ENCODE measurements at places on chromosomes 16 and 17.

DNA sequence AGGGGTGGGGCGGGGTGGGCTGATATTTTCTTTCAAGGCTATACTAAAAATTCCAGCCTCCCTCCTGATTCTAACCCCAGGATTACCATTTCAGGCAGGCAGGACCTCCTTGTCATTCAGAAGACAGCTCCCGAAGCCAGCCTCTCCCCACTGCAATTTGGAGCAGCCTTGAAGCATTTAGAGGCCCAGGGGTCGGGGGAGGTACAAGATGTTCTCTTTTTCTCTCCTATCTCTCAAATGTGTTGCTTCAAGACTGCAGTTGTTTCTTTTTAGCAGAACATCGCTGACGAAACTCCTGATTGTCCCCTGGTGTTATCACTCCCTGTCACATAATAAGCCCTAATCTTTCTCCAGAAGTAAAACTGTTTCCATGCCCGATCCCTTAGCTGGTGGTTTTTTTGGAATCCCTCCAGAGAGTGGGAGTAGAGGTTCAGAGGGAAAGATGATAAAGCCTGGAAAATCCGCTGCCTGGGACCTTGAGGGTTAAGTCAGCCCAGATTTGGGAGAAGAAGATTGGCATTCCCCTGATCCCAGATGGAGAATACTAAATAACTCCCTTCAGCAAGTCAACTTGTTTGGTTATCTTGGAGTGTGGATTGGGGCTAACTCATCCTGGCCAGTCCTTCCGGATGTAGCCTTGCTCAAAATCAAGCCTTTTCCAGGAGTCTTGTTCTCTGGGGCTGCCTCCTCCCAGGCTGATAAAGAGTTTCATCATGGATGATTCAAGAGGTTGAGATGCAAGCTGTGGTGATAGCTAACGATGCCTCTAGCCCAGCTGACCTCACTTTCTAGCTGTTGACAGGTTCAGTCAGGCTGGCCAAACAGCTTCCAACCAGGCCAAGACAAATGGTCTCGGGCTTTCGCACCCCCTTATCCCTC, 71.3 kb downstream of the SOX9 start:
- H3K4me3 ChIP-seq: no peak overlapping the region
- H3K27me3 ChIP-seq: no peaks in the 10 kb centered on the region
- H3K4me1 ChIP-seq: no peaks in the 10 kb centered on the region
- no peak for DNase-seq
- H3K27ac ChIP-seq: no peak overlapping the region

- no peak overlapping the region for H3K27ac ChIP-seq
- H3K36me3 ChIP-seq: no peaks in the 10 kb centered on the region
- no peaks in the 10 kb centered on the region for H3K27me3 ChIP-seq
- peaks cover 12% of the 10 kb centered on the region for H3K4me1 ChIP-seq
These were observed 1.7 kb downstream of the NLRC3 start for GRCh38 chr16:3575491-3575890.

GRCh38 chr16:77375396-77375795, 59.4 kb downstream of the ADAMTS18 start:
- no peaks in the 10 kb centered on the region for H3K36me3 ChIP-seq
- H3K4me3 ChIP-seq: no peak overlapping the region
- no peaks in the 10 kb centered on the region for H3K27me3 ChIP-seq
- DNase-seq: no peak
- no peak overlapping the region for H3K27ac ChIP-seq
- no peaks in the 10 kb centered on the region for H3K4me1 ChIP-seq

- no peaks in the 10 kb centered on the region for H3K36me3 ChIP-seq
- no peak for DNase-seq
- H3K4me3 ChIP-seq: no peak overlapping the region
- H3K27me3 ChIP-seq: peaks cover 4% of the 10 kb centered on the region
- no peaks in the 10 kb centered on the region for H3K4me1 ChIP-seq
- no peak overlapping the region for H3K27ac ChIP-seq
These were observed 109.1 kb downstream of the C16orf78 start for GRCh38 chr16:49482690-49483089.

- no peak for DNase-seq
- no peaks in the 10 kb centered on the region for H3K27me3 ChIP-seq
- peaks cover 5% of the 10 kb centered on the region for H3K4me1 ChIP-seq
These were observed 674 bp downstream of the TOM1L1 start for GRCh38 chr17:54901230-54901822.

DNA sequence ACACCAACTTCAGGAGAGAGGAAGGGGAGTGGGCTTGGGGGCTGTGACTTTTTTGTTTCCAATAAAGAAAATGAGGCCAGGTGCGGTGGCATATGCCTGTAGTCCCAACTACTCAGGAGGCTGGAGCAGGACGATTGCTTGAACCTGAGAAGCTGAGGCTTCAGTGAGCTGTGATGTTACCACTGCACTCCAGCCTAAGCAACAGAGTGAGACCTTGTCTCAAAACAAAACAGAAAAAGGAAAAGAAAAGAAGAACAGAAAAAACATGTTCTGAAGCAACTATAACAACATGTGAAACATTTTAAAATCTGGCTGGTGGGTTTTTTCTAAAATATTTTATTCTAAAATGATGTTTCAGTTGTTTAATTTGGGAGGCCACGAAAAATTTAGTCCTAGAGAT, 554.0 kb upstream of the ZFHX3 start:
- DNase-seq: no peak
- H3K4me1 ChIP-seq: peaks cover 3% of the 10 kb centered on the region
- no peaks in the 10 kb centered on the region for H3K27me3 ChIP-seq
- no peak overlapping the region for H3K27ac ChIP-seq

- no peak overlapping the region for H3K4me3 ChIP-seq
- H3K4me1 ChIP-seq: peaks cover 15% of the 10 kb centered on the region
- no peaks in the 10 kb centered on the region for H3K36me3 ChIP-seq
- H3K27me3 ChIP-seq: no peaks in the 10 kb centered on the region
- DNase-seq: no peak
These were observed 8.9 kb downstream of the RHBDF2 start for GRCh38 chr17:76492123-76492988.

DNA sequence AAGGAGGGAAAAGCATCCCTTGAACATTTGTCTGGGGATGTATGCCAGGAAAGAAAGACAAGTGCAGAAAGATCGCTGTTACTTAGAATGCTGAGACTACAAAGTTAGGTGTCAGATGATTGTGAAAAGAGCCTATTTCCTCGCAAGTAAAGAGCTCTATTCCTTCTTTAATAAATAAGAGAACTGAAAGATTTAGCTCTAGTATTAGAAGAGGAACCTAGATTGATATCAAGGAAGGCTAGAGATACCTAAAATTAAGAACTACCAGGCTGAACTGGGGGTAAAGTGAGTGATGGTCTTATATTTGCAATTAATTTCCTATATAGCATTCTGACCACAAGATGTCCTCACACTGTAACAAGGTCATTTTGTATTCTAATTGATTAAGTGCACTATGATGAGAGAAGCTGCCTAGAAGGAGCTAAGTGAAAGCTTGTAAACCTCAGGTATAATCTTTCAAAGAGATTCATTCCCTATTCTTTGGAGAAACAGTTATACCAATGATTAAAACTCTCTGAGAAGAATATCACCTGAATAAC, 62.3 kb downstream of the SSH2 start:
- DNase-seq: no peak
- H3K27ac ChIP-seq: no peak overlapping the region
- H3K4me1 ChIP-seq: peaks cover 1% of the 10 kb centered on the region
- H3K4me3 ChIP-seq: no peak overlapping the region
- H3K36me3 ChIP-seq: no peaks in the 10 kb centered on the region

GRCh38 chr16:87705771-87706277, 60.0 kb downstream of the KLHDC4 start:
- H3K4me1 ChIP-seq: peaks cover 6% of the 10 kb centered on the region
- H3K36me3 ChIP-seq: peaks cover 84% of the 10 kb centered on the region
- DNase-seq: no peak
- no peak overlapping the region for H3K4me3 ChIP-seq
- no peaks in the 10 kb centered on the region for H3K27me3 ChIP-seq
- peak overlapping the region; percentile 69 for H3K27ac ChIP-seq

GRCh38 chr17:21297597-21297996, 13.1 kb downstream of the MAP2K3 start:
- H3K4me1 ChIP-seq: no peaks in the 10 kb centered on the region
- no peak overlapping the region for H3K27ac ChIP-seq
- peaks cover 7% of the 10 kb centered on the region for H3K36me3 ChIP-seq

GRCh38 chr17:15981208-15981607, 18.3 kb downstream of the ZSWIM7 start:
- H3K36me3 ChIP-seq: peaks cover 81% of the 10 kb centered on the region
- no peak overlapping the region for H3K27ac ChIP-seq
- DNase-seq: no peak
- H3K27me3 ChIP-seq: no peaks in the 10 kb centered on the region

DNA sequence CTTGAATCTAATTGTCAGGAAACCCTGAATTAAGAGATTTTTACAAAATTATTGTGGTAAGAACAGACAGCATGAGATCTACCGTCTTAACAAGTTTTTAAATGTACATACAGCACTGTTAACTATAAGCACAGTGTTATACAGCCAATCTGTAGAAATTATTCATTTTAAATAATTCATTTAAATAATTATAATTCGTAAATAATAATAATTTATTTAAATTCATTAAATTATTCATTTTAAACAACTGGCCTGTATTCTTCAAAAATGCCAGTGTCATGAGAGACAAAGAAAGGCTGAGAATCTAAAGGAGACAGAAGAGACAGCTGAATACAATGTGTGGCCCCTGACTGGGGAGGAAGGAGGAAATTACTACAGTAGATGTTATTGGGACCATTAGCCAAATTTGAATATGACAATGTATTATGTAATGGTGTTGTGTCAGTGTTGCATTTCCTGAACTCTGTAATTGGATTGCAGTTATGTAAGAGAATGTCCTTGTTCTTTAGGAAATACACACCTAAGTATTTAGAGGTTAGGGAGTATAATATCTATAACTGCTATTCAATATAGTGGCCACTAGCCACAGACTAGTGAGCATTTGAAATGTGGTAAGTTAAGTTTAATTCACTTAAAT, 2.3 kb downstream of the RSAD1 start:
- no peak for DNase-seq
- H3K27me3 ChIP-seq: peaks cover 9% of the 10 kb centered on the region

DNA sequence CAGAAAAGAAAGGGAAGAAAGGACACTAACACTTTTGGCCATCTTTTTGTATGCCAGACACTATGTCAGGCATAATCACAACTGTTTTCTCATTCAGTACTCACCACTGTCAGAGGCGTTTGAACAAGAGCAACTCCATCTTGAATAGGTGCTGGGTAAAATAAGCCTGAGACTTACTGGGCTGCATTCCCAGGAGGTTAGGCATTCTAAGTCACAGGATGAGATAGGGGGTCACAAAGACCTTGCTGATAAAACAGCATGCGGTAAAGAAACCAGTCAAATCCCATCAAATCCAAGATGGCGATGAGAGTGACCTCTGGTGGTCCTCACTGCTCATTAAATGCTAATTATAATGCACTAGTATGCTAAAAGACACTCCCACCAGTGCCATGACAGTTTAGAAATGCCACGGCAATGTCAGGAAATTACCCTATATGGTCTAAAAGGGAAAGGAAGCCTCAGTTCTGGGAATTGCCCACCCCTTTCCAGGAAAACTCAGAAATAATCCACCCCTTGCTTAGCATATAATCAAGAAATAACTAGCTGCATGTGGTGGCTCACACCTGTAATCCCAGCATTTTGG, 14.9 kb upstream of the LYRM9 start:
- H3K4me1 ChIP-seq: no peaks in the 10 kb centered on the region
- H3K27ac ChIP-seq: no peak overlapping the region
- H3K27me3 ChIP-seq: no peaks in the 10 kb centered on the region
- no peaks in the 10 kb centered on the region for H3K36me3 ChIP-seq
- no peak for DNase-seq
- no peak overlapping the region for H3K4me3 ChIP-seq

DNA sequence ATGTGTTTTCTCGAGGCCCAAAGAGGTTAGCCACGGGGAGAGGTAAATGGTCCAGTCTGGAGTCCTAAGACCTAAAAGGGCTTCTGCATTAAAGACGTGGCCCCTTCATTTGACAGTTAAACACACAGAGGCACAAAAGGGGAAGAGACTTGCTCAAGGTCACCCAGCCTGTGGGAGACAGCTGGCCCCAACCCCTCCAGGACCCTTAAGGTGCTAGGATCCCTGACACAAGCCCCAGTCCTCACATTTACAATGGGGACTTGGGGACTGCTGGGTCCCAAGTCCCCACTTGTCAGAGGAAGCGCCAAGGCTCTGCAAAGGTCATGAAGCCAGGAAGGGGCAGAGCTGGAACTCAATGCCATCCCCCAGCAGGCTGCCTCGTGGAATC, 1.7 kb downstream of the ABAT start:
- H3K27me3 ChIP-seq: no peaks in the 10 kb centered on the region
- no peak overlapping the region for H3K4me3 ChIP-seq
- H3K4me1 ChIP-seq: peaks cover 15% of the 10 kb centered on the region
- H3K27ac ChIP-seq: no peak overlapping the region
- DNase-seq: no peak

GRCh38 chr17:80068301-80069222, 32.1 kb downstream of the CCDC40 start:
- peaks cover 4% of the 10 kb centered on the region for H3K4me1 ChIP-seq
- H3K27me3 ChIP-seq: no peaks in the 10 kb centered on the region
- peaks cover 5% of the 10 kb centered on the region for H3K36me3 ChIP-seq
- DNase-seq: no peak
- H3K27ac ChIP-seq: no peak overlapping the region

DNA sequence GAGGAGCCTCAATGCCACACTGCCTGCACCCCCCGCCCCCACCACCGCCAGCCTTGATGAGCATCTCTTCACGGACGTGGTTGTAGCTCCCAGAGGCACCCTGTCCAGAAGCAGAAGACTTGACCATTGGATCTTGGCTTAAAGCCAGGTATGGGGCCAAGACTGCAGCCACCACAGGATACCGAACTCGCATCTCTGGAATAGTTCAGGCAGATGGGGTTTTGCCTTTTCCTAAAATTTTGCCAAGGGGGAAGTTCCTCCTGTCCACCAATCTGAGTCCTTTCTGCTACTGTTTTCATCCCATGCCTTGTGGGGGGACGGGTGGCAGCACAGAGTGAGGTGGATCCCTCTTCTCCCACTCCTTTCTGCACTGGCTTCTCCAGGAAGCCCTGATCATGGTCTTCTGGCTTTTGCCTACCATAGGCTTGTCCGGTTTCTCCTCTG, 939 bp downstream of the CORO6 start:
- peaks cover 13% of the 10 kb centered on the region for H3K27me3 ChIP-seq
- H3K4me3 ChIP-seq: no peak overlapping the region
- H3K36me3 ChIP-seq: no peaks in the 10 kb centered on the region
- no peak overlapping the region for H3K27ac ChIP-seq

GRCh38 chr17:74466828-74467184, 372 bp downstream of the CD300A start:
- H3K4me1 ChIP-seq: no peaks in the 10 kb centered on the region
- H3K4me3 ChIP-seq: no peak overlapping the region
- no peak for DNase-seq
- H3K36me3 ChIP-seq: no peaks in the 10 kb centered on the region
- no peak overlapping the region for H3K27ac ChIP-seq

- no peaks in the 10 kb centered on the region for H3K27me3 ChIP-seq
- H3K27ac ChIP-seq: no peak overlapping the region
- no peaks in the 10 kb centered on the region for H3K36me3 ChIP-seq
- H3K4me3 ChIP-seq: no peak overlapping the region
- no peak for DNase-seq
- peaks cover 3% of the 10 kb centered on the region for H3K4me1 ChIP-seq
These were observed 52.9 kb upstream of the MAF start for GRCh38 chr16:79653373-79653891.

- H3K4me1 ChIP-seq: peaks cover 9% of the 10 kb centered on the region
- no peak overlapping the region for H3K4me3 ChIP-seq
- no peak for DNase-seq
- no peaks in the 10 kb centered on the region for H3K36me3 ChIP-seq
- peaks cover 7% of the 10 kb centered on the region for H3K27me3 ChIP-seq
These were observed 142.4 kb upstream of the IRX3 start for GRCh38 chr16:54429029-54429428.
